Natural killer cell treated with Interleukin-12 subunit alpha and Interleukin-12 subunit beta and Interleukin-15 and Interleukin-18, amount 100 ng/mL, for 72 hours (primary cell): ENCODE measurements at places on chromosomes 1 and 21.
A peak's percentile ranks its signal among the peaks of the same experiment; 100 is the strongest.

DNA sequence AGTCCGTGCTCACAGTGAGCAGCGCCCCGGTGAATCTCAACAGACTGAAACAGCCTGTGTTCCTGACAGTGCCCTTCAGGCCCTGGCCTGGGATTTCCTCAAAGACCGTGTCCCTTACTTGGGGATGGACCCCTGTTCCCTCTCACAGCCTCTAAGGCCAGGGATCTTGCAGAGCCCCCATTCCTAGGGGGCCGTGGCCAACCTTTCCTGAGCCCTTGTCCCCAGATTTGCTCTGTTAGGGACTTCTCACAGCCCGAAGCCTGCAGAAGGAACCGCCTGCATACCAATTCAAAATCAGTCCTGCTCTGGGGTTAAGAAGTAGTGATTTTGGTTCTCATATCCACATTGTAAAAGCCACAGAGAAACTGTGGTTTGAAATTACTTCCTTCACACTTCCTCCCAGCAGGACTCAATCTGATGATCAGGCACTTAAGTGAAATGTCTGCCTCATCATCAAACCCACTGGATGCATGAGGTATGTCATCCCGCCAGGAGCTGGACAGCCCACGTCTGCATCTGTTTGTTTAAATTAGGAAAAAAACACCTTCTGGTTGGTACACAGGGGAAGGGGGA lies 14.9 kb downstream of the ABCA4 start:
- DNase-seq: no peak

DNA sequence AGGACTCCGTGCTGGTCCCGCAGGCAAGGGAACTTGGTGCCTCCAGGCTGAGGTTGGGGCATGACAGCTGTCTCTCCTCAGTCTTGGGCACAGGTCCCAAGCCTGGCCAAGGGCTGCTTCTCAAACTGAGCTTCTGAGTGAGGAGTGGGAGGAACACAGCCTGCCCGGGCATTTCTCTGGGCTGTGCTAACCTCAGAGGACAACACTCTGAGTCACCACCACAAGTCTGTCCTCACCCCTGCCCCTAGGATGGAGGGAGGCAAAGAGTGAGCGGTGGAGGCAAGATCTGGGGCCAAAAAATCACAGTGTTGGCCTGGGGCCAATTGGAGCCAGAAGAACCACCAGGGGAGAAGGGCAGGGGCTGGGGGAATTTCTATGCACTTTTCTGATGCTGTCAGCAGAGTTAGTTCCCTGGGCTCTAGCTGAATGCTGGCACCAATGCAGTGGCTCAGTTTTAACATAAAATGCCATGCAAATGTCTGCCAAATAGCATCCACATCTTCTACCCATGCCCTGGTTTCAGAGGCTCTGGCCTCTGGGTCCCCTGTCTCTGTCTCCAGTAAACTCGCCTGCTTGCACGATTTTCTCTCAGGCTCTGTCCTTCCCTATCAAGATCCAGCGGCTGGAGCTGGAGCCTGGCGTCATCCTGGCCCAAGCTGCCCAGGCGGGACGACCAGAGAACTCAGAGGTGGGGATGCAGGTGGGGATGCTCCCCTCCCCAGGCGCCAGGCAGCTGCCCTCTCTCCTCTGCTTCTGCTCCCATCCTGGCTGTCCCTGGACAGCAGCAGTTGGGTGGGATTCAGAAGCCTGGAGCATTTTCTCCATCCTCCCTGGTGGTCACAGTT lies 11.0 kb upstream of the CDK18 start:
- no peak for DNase-seq

- DNase-seq: no peak
These were observed 14.2 kb downstream of the PTPN14 start for GRCh38 chr1:214537219-214537618.

- DNase-seq: no peak
These were observed 84.4 kb downstream of the MACF1 start for GRCh38 chr1:39288735-39289465.

DNA sequence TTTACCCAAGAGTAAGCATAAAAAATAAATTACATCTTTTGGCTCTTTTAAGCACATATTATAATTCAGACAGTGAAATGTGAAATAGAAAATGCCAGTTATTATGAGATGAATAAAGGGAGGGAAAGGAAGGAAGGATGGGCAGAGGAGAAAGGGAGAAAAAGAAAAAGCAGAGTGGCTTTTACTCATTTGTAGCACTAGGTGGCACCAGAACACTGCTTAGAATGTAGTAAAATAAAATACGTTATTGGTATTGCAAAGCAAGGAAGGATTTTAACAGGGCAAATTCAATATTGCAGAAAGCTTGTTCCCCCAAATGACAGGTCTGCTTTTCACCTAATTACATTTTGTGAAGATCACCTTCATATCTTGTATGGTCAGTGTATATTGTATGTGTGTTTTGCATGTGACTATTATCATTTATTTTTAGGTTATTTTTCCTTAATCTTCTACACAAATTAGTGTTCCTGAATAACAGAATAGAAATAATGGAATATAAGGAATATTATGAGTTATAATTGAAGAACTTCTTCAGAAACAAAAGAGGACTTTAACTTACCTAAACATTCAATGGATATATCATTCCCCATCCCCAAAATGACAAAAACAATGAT lies 9.1 kb upstream of the PCNX2 start:
- no peak for DNase-seq

DNA sequence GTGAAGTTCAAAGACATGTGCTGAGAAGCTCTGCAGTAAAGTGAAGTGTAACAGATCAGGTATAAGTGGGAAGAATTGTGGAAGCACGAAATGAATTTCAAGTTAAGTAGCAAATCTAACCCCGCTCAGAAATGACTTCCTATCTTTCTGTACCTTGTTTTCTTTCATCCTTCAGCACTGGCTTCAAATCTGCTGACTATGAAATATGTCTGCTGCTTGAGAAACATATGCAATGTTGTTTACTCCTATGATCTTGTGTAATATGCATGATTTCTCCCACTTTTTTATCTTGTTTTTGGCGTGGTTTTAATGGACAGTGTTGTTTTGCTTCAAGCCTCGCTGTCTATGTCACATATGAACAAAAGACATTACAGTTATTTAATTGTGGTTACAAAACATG lies 545.3 kb upstream of the NCAM2 start:
- no peak for DNase-seq

GRCh38 chr21:44753357-44753756 lies 42.0 kb upstream of the TSPEAR start:
- DNase-seq: peak; percentile 55

- no peak for DNase-seq
These were observed 150.9 kb downstream of the HIVEP3 start for GRCh38 chr1:41767534-41768525.

GRCh38 chr1:26923711-26924110 lies 2.2 kb downstream of the NUDC start:
- DNase-seq: no peak

- no peak for DNase-seq
These were observed 50.0 kb downstream of the KCNAB2 start for GRCh38 chr1:6095511-6096242.

- DNase-seq: no peak
These were observed 27.1 kb upstream of the HHAT start for GRCh38 chr1:210301615-210302000.

DNA sequence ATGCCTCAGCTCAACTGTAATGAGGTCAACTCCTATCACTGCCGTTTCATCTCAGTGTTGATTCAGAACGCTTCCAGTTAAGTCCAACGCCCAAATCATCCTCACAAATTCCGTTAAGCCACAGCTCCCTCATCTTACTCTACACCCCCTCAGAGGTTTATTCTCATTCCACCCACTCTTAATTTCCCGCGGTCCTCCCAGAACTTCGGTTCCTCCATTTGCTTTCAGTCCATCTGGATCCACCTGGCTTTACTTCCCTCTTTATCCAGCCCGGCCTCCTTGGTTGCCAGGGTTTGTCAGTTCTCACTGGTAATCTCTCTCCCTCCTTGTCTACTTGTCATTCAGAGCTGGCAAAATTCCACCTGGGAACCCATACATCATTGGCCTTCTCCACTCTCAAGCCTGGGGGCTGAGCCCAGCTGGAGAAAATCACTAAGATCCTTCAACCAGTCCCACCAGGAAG lies 51.3 kb upstream of the RUNX1 start:
- DNase-seq: no peak

- no peak for DNase-seq
These were observed 121.9 kb upstream of the IVNS1ABP start for GRCh38 chr1:185438936-185439335.
